ENCODE measurements at places on chromosomes 11 and 22.

DNA sequence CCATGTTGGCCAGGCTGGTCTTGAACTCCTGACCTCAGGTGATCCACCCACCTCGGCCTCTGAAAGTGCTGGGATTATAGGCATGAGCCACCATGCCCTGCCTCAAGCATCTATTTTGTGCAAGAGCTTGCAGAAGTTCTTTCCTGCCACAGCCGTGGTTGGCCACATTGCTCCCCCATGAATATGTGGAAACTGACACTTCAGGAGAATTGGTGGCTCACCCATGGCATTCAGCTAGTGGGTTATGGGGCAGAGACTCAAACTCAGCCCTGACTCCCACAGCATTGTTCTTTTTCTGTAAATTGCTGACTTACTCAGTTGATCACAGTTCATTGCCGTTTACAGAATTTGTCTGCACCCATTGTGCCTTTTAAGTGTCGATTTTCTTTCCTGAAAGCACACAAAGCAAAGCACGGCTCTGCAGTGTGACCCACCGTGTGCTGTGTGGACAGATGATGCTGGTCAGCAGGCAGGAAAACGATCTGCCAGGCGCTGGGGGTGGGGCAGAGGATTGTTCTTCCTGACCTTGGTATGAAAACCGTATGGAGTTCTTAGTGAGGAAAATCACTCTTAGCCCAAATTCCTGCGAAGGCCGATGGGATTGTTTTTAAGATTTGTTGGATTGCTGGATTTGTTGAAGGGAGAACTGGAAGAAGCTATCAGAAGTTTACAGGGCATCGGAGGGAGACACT lies 115.6 kb downstream of the PTPRJ start:
- DNase-seq = no peak
- H3K4me1 ChIP-seq = peaks cover 62% of the 10 kb centered on the region
- no peaks in the 10 kb centered on the region for H3K27me3 ChIP-seq

- no peaks in the 10 kb centered on the region for H3K36me3 ChIP-seq
- H3K27me3 ChIP-seq = no peaks in the 10 kb centered on the region
- H3K4me1 ChIP-seq = no peaks in the 10 kb centered on the region
- H3K4me3 ChIP-seq = no peak overlapping the region
- DNase-seq = no peak
These were observed 449.6 kb downstream of the GUCY1A2 start for GRCh38 chr11:106568632-106569031.

- H3K27ac ChIP-seq = no peak overlapping the region
- no peaks in the 10 kb centered on the region for H3K27me3 ChIP-seq
- DNase-seq = peak; percentile 5
- no peaks in the 10 kb centered on the region for H3K36me3 ChIP-seq
- H3K4me1 ChIP-seq = no peaks in the 10 kb centered on the region
These were observed 445.6 kb downstream of the TBC1D22A start for GRCh38 chr22:47207846-47208554.

GRCh38 chr11:78759071-78759470 lies 184.4 kb upstream of the NARS2 start:
- H3K4me3 ChIP-seq = no peak overlapping the region
- H3K27me3 ChIP-seq = peaks cover 3% of the 10 kb centered on the region
- no peaks in the 10 kb centered on the region for H3K4me1 ChIP-seq
- H3K27ac ChIP-seq = no peak overlapping the region

GRCh38 chr11:134583397-134583990 lies 171.5 kb upstream of the B3GAT1 start:
- H3K36me3 ChIP-seq = no peaks in the 10 kb centered on the region
- H3K27ac ChIP-seq = no peak overlapping the region
- H3K4me3 ChIP-seq = peak overlapping the region; percentile 11
- no peak for DNase-seq
- H3K27me3 ChIP-seq = peaks cover 12% of the 10 kb centered on the region

GRCh38 chr11:36417154-36417553 lies 92.9 kb downstream of the TRAF6 start:
- H3K27me3 ChIP-seq = no peaks in the 10 kb centered on the region
- no peak overlapping the region for H3K27ac ChIP-seq
- peaks cover 49% of the 10 kb centered on the region for H3K4me1 ChIP-seq
- H3K4me3 ChIP-seq = peak overlapping the region; percentile 22

- H3K27ac ChIP-seq = peak overlapping the region; percentile 22
- peaks cover 90% of the 10 kb centered on the region for H3K36me3 ChIP-seq
- no peak overlapping the region for H3K4me3 ChIP-seq
- no peaks in the 10 kb centered on the region for H3K27me3 ChIP-seq
- peaks cover 55% of the 10 kb centered on the region for H3K4me1 ChIP-seq
These were observed 3.7 kb downstream of the RPL27A start for GRCh38 chr11:8686325-8686724.

- H3K36me3 ChIP-seq = no peaks in the 10 kb centered on the region
- no peak overlapping the region for H3K4me3 ChIP-seq
- H3K27me3 ChIP-seq = no peaks in the 10 kb centered on the region
- no peak for DNase-seq
- H3K4me1 ChIP-seq = peaks cover 2% of the 10 kb centered on the region
These were observed 29.3 kb downstream of the LMO1 start for GRCh38 chr11:8234425-8234821.

DNA sequence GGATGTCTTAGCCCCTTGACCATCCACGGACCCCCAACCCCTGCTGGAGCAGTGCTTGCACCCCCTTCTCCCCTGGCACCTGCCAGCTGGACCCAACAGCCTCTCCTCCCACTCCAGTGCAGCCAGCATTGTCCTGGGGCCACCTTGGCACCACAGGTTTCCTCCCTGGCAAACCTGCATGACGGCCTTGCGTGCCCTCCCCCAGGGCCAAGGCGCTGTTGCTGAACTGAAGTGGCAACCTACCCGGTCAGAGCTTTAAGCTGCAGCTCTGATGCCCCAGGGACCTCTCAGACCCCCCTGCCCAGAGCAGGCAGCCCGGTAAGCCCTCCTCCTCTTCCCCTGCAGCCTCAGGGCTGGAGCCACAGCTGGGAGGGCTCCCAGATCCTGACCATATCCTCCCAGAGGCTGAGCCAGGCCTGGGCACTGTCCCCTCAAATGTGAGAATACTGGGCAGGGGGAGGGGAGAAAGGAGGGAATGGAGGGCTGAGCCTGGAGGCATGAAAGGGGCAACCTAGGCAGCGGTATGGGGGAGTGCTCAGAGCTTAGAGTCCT lies 1.8 kb upstream of the LRRC75B start:
- no peak for DNase-seq
- no peak overlapping the region for H3K4me3 ChIP-seq
- H3K27me3 ChIP-seq = peaks cover 1% of the 10 kb centered on the region
- H3K27ac ChIP-seq = no peak overlapping the region

- DNase-seq = no peak
- no peaks in the 10 kb centered on the region for H3K36me3 ChIP-seq
- H3K27ac ChIP-seq = no peak overlapping the region
- H3K27me3 ChIP-seq = peaks cover 7% of the 10 kb centered on the region
These were observed 94.7 kb upstream of the RASSF10 start for GRCh38 chr11:12914400-12914912.

DNA sequence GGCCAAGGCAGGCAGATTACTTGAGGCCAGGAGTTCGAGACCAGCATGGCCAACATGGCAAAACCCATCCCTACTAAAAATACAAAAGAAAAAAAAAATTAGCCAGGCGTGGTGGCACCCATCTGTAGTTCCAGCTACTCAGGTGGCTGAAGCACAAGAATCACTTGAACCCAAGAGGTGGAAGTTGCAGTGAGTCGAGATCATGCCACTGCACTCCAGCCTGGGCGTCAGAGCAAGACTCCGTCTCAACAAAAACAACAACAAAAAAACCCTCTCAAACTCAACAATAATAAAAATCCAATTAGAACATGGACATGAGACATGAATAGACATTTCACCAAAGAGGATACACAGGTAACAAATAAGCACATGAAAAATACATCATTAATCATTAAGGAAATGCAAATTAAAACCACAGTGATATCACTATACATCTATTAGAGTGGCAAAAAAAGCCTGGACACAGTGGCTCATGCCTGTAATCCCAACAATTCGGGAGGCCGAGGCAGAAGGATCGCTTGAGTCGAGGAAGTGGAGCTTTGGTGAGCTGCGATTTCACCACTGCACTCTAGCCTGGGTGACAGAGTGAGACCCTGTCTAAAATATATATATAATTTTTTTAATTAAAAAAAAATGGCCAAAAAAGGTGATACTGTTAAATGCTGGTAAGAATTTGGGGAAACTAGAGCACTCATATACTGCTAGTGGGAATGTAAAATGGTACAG lies 12.7 kb upstream of the SEPTIN5 start:
- no peaks in the 10 kb centered on the region for H3K36me3 ChIP-seq
- H3K27ac ChIP-seq = no peak overlapping the region
- no peak for DNase-seq
- no peaks in the 10 kb centered on the region for H3K4me1 ChIP-seq
- H3K4me3 ChIP-seq = no peak overlapping the region

DNA sequence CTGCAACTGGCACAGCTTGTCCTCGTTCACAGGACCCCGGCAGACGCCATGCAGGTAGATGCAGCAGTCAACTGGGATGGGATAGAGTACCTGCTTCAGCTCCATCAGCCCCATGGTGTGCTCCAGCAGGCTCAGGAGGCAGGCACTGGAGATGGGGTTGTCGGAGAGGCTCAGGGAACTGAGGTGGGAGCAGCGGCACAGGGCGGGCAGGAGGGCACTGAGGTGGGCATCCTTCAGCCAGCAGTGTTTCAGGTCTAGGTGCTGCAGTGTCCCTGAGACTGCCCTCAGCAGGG lies 8.7 kb upstream of the TOP3B start:
- no peak overlapping the region for H3K27ac ChIP-seq
- H3K4me1 ChIP-seq = no peaks in the 10 kb centered on the region
- no peaks in the 10 kb centered on the region for H3K27me3 ChIP-seq
- H3K4me3 ChIP-seq = no peak overlapping the region

DNA sequence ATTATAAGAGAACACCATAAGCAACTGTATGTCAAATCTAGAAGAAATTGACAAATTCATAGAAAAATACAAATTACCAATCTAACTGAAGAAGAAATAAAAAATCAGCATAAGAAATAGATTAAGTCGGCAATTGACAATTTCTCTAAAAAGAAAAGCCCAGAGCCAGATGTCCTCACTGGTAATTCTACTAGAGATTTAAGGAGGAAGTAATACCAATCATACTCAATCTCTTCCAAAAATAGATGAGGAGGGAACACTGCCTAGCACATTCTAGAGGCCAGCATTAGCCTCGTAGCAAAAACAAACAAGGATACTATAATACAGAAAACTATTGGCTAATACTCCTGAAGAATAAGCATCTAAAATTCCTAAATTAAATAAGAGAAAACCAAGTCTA lies 40.4 kb upstream of the IGLL5 start:
- H3K36me3 ChIP-seq = no peaks in the 10 kb centered on the region
- H3K27ac ChIP-seq = no peak overlapping the region
- peaks cover 2% of the 10 kb centered on the region for H3K4me1 ChIP-seq
- peaks cover 35% of the 10 kb centered on the region for H3K27me3 ChIP-seq
- no peak overlapping the region for H3K4me3 ChIP-seq

DNA sequence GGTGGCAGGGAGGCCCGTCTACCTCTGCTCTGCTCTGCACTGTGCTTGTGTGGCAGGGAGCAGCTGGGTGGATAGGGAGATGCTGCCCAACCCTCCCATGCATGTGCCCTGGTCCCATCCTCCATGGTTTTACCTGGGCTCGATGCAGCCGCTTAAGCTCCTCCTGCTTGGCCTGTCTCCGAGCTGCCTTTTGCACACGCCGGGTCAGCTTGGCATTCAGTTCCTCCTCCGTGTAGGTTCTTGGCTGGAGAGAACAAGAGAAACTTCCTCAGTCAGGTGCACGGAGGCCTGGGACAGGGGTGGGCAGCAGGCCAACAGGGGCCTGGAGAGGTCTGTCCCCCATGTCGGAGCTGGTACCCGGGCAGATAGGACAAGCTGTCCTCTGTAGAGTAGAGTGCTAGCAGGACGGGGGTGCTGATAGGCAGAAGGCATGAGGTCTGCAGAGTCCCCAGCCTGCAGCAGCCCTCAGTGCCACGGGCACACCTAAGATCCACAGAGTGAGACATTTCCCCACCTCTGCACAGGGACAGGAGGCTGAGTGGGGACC lies 36.4 kb upstream of the BID start:
- H3K27me3 ChIP-seq = no peaks in the 10 kb centered on the region
- H3K36me3 ChIP-seq = peaks cover 8% of the 10 kb centered on the region
- H3K27ac ChIP-seq = no peak overlapping the region
- no peak for DNase-seq
- no peaks in the 10 kb centered on the region for H3K4me1 ChIP-seq

DNA sequence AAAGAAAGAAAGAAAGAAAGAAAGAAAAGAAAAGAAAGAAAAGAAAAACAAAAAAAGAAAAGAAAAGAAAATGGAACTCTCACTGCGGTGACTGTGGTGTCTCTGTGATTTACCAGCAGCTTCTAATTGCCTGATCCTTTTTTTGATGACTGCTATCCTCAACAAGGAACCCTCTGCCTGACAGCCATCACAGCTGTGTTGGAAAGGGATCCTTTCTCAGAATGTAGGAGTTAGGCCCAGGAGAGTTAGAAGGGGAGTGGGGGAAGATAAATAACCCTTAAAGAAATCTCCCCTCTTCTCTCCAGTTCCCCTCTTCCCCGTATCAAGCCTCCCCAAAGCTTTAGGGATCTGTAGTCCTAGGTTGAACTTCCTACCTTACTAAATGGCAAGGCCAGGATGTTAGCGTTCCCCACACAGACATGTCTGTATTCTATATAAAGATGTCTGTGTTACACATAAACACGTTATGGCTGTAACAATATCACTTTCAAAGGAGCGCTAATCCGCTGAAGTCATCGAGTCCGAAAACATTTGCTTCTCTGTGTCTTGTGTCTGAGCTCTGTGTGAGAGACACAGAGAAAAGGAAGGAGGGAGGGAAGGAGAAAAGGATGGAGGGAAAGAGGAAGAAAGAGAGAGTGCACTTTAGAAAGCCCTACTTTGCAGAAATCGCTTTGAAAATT lies 26.8 kb upstream of the WT1 start:
- no peaks in the 10 kb centered on the region for H3K4me1 ChIP-seq
- no peaks in the 10 kb centered on the region for H3K36me3 ChIP-seq
- H3K27ac ChIP-seq = no peak overlapping the region
- no peak for DNase-seq
- H3K27me3 ChIP-seq = no peaks in the 10 kb centered on the region
